ENCODE measurements at places on chromosomes 5 and 9. TPM values are rescaled to one million over a fixed set of nuclear protein-coding genes. Genes with fewer than 3 reads are reported as not detected.

DEPDC1B gene
- total RNA-seq = 14.7 TPM

WWC1 gene
- total RNA-seq = 1.8 TPM

CNTNAP3 gene
- total RNA-seq = not detected

PHF24 gene
- total RNA-seq = 0.04 TPM

OR1J2 gene
- not detected for total RNA-seq

CACFD1 gene
- 2.5 TPM for total RNA-seq

STKLD1 gene
- total RNA-seq = 0.24 TPM

PCDHB13 gene
- total RNA-seq = 0.04 TPM

SEMA6A gene
- not detected for total RNA-seq

BSPRY gene
- 1.4 TPM for total RNA-seq

SNCB gene
- total RNA-seq = not detected

GAPT gene
- total RNA-seq = 0.26 TPM

PCDHA5 gene
- total RNA-seq = not detected

SLIT3 gene
- 0.72 TPM for total RNA-seq
